NCI-H748 treated with DMSO at 0.1 percent for 48 hours (cell line): ENCODE measurements at places on chromosomes 11 and 22.

- no peak for DNase-seq
These were observed 47.5 kb downstream of the IRAG1 start for GRCh38 chr11:10646005-10646404.

- DNase-seq: no peak
These were observed 78.4 kb downstream of the PDHX start for GRCh38 chr11:34994854-34995253.

GRCh38 chr22:49768951-49769690 is 58.6 kb downstream of the BRD1 start:
- DNase-seq: no peak

DNA sequence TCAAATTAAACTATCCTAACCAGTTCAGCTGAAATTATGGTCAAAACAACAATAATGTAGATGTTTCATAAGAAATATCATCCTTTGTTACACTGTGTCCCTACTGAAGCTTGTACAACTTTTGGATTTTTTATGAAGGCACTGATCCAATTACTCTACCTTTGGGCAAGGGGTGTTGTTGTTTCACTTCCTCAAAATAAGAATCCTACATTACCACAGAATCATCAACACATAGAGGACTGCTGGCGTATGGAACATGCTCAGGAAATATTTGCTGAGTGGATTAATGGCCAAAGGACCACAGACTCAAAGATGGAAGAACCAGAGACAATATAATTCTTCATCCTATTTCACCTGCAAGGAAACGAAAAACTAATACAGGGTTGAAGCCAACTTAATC is 907.5 kb upstream of the CCDC90B start:
- no peak for DNase-seq

GRCh38 chr11:93532281-93532789 is 10.9 kb downstream of the SMCO4 start:
- no peak for DNase-seq

GRCh38 chr11:31809541-31809856 is 1.6 kb downstream of the PAX6 start:
- DNase-seq: no peak

- no peak for DNase-seq
These were observed 4.3 kb upstream of the SBF2 start for GRCh38 chr11:10298342-10298741.

- no peak for DNase-seq
These were observed 394.5 kb upstream of the KIRREL3 start for GRCh38 chr11:127395034-127395433.

GRCh38 chr22:22932512-22932941 is 44.9 kb downstream of the IGLL5 start:
- DNase-seq: no peak

GRCh38 chr11:23704183-23704582 is 792.7 kb upstream of the LUZP2 start:
- DNase-seq: no peak

GRCh38 chr11:69351460-69351859 is 57.5 kb downstream of the MYEOV start:
- DNase-seq: no peak

DNA sequence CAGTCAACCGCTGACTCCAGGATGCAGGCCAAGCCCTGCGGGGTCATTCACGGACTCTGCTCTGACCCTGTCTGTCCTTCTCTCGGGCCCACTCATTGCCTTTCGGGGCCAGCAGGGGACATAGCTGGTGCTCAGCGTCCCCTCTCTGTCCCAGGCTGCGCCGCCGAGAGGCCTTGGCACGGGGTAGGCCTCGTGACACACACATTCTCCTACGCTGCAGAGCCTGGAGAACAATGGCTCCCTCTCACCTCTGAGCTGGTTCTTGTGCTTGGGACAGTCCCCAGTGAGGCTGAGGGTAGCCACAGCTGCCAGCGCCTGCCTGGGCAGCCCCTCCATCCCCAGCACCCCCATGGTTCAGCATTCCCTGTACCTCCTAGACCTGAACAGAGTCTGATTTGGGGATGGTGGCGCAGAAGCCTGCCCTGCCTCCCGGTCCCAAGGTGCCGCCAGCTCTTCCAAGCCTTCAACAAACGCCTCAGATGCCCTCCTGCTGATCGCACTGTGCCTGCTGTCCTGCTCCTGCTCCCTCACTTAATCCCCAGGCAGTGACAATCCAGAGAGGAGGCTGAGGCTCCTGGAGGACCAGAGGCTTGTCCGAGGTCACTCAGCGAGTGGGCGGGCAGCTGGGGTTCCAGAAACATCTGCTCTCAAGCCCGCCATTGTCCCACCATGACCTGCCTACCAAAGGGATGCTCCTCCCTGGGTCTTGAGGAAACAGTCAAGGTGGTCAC is 30.4 kb downstream of the DUSP8 start:
- DNase-seq: no peak

DNA sequence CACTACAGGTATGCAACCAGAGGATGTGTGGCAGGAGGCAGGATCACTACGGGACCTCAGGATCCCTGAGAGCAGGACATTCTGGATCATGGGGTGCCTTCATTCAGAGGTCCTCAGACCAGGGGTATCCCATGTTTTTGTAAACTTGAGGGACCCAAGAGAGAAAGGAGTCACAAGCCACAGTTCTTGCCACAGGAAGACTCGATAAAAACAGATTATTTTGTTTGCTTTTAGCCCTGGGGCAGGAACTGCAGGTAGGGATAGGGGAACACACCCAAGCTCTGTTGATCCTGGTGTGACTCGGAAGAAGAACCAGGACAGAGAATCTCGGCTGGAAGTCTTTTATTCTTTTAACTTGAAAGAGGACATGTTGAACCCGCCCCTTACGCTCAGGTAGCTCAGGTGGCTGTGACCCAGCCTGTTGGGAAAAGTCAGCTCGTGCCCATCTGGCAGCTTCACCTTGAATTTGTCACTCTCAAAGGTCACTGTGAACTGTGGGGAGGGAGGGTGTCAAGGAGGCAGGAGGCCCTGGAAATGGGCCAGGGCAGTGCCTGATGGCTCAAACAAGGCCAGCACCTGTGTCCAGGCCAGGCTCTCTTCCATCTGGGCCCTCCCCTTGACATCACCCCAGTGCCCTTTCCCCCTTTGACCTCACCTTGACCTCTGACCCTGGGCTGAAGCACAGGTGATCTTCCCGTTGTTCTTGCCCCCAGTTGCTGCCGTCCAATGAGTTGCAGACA is 9.8 kb downstream of the LGALS2 start:
- no peak for DNase-seq

GRCh38 chr11:125451400-125452124 is 44.5 kb downstream of the FEZ1 start:
- DNase-seq: no peak

DNA sequence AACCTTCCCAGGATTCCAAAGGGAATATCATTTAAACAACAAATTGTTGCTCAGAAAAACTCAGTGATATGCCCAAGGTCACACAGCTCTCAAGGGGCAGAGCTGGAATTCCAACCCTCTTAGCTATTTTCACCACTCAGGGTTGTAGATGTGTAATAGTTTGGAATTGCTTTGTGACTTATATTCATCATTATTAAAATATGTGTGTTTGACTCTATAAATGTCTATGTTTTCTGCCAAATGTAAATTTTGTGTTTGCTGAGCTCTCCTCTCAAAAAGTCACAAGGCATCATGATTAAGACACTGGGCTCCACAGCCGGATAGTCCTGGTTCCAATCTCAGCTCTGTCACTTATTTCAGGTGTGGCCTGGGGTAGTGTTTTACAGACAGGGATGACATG is 407.3 kb downstream of the TMEM135 start:
- no peak for DNase-seq

DNA sequence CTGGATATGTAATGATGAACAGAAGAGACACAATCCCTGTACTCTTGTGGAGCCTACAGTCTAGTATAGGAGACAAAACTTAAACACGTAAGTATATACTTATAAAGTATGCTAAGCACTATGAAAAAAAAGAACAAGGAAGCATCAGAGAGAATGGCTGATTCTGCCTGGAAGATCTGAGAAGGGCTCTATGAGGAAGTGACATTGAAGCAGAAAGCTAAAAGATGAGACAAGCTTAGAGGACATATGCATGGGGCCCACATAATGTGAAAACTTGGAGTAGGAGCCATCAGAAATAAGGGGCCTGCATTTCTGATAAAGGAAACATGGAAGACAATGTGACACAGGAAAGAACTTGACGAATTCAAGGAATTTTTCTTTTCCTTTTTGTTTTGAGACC is 16.6 kb downstream of the SAA1 start:
- no peak for DNase-seq
